GM23248 (cell line): ENCODE measurements at places on chromosomes 11 and 22.

DNA sequence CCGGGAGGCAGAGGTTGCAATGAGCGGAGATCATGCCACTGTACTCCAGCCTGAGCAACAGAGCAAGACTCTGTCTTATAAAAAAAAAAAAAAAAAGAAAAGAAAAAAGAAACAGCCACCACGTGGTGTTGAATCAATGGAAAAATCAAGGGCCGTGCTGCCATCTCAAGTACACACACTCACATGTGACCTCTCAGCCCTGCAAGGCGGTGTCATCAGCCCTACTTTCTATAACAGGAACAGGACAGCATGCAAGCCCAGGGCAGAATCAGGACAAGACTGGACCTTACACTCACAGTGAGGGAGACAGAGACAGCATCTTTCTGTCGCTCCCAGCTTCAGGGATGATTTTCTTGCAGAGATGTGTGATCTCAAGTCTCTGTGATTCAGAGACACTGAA is 179.6 kb downstream of the MPPED1 start:
- DNase-seq: no peak

- DNase-seq: no peak
Observed at GRCh38 chr11:60934790-60935605, 10.7 kb downstream of the TMEM132A start.

GRCh38 chr11:45100339-45100738 is 46.1 kb upstream of the PRDM11 start:
- DNase-seq: peak; percentile 35

DNA sequence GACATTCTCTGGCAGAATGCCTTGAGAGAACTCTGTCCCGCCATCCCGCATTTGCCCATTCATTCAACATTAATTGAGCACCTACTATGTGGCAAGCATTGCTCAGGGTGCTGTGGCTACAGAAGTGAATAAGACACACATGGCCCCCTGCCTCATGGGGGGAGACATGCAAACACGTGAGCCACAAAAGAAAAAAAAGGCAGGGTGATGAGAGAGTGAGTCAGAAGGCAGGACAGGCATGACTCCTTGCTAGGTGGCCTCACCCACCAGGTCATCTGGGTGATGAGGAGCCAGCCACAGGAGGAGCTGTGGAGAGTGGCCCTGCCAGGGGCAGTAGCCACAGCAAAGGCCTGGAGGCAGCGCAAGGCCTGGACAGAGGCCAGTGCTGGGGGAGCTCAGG is 4.9 kb downstream of the CHRM4 start:
- DNase-seq: peak; percentile 75

GRCh38 chr11:101363706-101364275 is 220.0 kb downstream of the TRPC6 start:
- DNase-seq: no peak

GRCh38 chr11:59281177-59281576 is 68.5 kb upstream of the MPEG1 start:
- no peak for DNase-seq

GRCh38 chr11:96033095-96033494 is 109.2 kb upstream of the MTMR2 start:
- DNase-seq: no peak

DNA sequence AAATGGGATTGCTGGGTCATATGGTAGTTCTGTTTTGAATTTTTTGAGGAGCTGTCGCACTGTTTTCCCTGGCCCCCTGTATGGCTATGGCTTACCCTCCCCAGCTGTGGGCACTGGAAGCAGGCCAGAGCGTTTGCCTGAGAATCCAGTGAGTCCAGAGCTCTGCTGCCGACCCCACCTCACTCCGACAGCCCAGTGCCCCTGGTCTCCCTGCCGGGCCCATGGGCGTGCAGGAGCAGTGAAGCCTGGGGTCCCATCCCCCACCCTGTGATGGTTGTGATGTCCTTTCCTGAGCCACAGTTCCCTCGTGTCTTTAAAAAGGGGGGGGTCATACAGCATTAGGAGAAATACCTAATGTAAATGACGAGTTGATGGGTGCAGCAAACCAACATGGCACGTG is 13.3 kb upstream of the GRAMD4 start:
- DNase-seq: no peak

GRCh38 chr22:42296381-42296853 is 26.0 kb upstream of the TCF20 start:
- DNase-seq: no peak

- DNase-seq: peak; percentile 38
Observed at GRCh38 chr11:18046116-18046777, at the start of gene TPH1. Gene TPH1 (minus strand): TSS chr11:18046269. CDS start chr11:18040762, 5,507 bp downstream.

GRCh38 chr22:17472932-17473331 is 90.4 kb upstream of the SLC25A18 start:
- no peak for DNase-seq

DNA sequence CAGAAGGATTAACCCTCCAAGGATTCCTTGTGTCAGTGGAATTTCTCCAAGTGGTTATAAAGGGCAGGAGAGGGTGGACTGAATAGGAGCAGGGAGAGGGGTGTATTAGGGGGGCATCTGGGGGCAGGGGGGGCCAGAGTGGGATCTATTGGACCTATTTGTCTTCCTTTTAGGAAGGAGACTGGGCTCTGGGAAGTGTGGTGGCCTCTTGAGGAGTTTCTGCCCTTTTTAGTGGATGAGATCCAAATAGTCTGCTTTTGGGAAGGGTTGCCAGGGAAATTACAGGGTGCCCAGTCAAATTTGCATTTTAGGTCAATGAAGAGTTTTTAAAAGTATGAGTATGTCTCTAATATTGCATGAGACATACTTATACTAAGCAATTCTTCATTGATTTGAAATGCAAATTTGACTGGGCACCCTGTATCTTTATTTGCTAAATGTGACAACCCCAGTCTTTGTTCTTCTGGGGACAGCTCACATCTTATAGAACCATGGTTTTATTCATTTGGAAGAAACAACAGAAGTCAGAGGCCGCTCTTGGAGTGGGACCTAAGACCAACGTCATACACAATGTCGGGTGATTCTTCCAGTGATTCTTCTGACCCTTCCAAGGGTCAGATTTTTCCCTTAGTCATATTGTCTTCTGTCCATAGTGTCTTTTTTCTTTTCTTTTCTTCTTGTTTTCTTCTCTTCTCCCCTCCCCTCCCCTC is 429 bp upstream of the SLC22A6 start:
- DNase-seq: no peak

GRCh38 chr22:40413873-40414272 is 43.5 kb downstream of the SGSM3 start:
- no peak for DNase-seq

- peak; percentile 66 for DNase-seq
Observed at GRCh38 chr22:24758164-24758799, 16.2 kb downstream of the PIWIL3 start.

- DNase-seq: no peak
Observed at GRCh38 chr11:3036419-3036818, 20.8 kb downstream of the CARS1 start.

DNA sequence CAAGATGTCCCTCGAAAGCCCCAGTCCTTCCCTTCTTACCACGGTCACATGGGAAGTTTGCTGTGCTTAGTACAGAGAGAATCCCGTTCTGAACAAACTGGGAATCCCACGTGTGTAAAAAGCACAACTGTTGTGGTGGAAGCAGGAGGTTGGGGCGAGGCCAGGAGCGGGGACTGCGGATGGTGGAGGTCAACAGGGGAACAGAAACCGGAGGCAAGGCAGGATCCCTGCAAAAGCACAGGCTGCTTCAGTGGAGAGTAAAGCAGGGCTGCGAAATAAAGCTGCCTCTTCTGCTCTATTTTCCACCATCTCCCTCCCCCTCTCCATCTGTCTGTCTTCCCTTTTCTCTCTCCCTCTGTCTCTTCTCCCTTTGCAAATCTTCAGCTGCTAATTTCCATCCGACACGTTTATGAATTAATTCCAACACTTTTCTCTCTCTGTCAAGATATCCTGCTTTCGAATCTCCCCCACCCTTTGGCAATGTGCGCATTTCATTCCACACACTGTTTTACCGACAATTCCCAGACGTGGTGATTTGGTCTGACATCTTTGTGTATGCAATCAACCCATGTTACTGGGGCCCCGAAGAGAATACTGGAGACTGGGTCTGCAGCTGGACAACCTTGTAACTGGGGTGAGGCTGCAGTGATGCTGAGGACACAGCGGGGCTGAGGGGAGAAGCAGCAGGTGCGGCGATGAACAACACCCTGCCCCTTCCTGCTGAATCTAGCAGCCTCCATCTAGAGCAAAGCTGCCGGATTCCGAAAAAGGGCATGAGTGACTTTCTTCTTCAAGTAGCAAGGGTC is 571.8 kb downstream of the OPCML start:
- no peak for DNase-seq

DNA sequence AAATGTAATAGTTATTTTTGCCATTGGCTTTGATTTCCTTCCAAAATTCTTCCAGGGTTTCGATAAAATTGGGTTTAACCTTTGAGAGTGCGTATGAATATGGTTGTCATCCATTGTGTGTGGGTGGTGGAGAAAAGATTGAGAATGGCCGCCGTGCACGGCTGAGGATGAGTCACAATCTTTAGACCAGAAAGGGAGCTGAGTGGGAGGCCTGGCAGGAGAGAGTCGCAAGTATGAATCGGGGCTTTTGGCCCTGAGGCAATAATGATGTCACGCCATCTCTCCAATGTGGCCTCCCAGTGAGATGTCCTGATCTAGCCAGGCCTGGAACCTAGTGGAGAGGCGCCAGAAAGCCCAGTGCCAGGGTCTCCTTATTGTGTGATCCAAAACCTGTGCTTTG is 33.1 kb upstream of the SMPD1 start:
- DNase-seq: peak; percentile 99

DNA sequence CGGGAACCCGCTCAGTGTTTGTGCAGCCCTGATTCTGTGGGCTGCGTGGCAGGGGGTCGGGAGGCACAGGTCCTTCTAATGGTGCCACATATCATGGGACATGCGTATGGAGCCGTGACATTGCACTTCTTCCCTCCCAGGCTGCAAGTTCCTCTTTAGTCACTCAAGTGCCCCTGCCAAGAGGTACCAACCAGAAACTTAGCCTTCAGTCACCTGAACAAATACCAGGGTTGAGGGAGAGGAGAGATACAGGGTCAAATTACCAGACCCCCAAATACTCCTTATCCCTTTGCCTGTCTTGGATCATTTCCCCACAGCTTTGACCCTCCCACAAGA is 209.1 kb downstream of the BUD13 start:
- no peak for DNase-seq

- no peak for DNase-seq
Observed at GRCh38 chr22:39997939-39998726, 3.4 kb downstream of the FAM83F start.

DNA sequence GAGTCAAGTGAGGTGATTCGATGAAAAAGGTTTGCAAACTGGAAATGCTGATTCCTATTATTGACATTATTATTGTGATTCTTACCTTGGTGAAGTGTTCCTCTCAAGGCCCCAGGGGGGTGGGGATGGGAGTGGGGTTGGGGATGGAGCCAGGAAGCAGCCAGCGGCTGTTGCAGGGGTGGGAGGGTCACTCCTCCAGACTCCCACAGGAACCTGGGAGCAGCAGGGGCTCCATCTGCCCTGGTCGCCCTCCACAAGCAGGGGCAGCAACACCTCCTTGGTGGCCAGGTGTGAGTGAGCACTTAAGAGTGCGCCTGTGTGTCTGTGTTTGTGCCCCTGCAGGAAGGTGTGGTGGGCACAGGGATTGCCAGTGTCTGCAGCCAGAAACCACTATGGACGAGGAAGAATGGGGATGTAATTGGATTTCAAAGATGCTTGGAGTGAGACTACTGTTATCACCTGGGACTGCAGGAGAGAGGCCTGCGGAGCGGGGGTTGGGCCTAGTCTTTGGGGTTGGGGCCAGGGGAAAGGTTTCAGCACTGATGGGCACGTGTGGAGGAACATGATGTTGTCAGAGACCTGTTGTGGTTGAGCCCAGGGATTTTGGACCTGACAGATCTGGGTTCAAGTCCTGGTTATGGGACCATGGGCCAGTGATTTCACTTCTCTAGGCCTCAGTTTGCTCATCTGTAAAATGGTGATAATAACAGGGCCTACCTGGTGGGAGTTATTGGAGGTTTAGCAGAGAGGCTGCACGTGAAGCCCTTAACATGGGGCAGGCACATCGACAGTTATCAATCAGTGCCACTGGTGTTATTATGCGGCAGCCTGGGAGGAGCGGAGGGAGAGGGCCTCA is 3.6 kb upstream of the TP53I11 start:
- DNase-seq: no peak

GRCh38 chr11:18000760-18001159 is 12.1 kb downstream of the SERGEF start:
- DNase-seq: no peak

- no peak for DNase-seq
Observed at GRCh38 chr11:3989921-3990290, 104.7 kb upstream of the RRM1 start.

DNA sequence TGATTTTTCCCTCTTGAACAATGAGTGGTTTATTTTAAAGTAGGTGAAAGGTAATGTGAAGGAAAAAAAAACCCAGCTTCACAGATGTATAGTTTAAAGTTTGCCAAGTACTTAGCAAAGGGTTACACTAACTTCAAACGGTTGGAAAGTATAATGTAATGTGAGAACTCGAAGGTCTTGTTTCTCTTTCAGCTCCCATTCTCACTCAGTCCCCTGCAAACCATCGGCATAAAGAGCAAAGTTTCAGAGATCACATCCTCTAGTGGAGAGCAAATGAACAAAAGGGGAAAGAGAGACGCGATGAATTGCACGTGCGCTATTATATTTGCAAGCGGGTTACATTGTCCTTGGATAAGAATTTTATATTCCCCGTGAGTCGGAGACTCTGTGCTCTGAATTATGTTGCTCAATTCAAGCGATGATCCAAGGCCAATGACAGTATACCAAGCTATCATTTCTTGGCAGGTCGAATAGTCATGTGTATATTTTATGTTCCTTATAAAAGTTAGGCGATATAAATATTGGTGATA is 37.6 kb upstream of the BIRC3 start:
- DNase-seq: peak; percentile 61

- no peak for DNase-seq
Observed at GRCh38 chr11:16902781-16903378, 111.3 kb downstream of the PLEKHA7 start.

DNA sequence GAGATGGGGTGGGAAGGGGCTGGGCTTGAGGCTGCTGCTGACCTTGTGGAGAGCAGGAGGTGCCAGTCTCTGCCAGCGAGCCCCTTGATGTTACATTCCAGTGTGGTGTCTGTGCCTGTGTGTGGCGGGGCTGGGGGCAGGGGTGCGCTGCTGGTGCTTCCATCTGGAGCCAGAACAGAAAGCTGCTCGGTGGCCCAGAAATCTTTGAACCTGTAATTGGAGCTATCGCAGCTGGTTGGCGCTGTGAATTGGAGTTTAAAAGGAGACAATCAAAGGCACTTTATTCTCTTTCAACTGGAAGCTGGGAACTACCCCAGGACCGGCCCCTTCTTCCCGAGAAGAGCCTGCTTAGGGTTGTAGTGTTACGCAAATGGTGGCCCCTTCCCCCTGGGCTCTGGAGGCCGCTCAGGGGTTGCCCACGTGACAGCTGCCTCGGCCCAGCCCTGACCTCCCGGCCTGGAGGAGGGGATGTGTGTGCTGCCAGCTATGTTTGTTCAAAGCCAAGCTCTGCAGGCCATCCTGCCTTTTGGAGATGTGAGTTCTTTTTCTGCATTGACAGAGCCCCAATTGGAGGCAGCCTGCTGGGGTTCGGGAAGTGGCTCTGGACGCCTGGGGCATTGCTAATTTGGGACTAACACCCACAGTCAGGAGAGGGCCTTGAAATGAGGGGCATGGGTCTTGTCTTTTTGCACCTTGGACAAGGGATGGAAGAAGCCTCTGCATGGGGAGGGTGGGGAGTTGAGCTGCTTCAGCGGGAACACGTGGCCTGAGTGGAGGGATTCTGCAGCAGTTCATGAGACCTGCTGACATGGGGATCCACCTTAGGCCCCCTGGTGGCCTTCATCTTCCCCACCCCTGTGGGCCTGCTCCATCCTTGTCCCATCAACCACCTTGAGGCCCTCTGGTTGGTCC is 14.0 kb upstream of the ARSA start:
- peak; percentile 40 for DNase-seq

- DNase-seq: no peak
Observed at GRCh38 chr22:17272511-17272991, 53.3 kb upstream of the ADA2 start.
